ENCODE measurements at places on chromosomes 2 and 18.

- no peak for DNase-seq
Observed at GRCh38 chr18:30763902-30764350, 278.6 kb downstream of the DSC3 start.

GRCh38 chr2:85401464-85401805 is 8.7 kb downstream of the CAPG start:
- no peak for DNase-seq

GRCh38 chr2:221463241-221463896 is 108.7 kb downstream of the EPHA4 start:
- no peak for DNase-seq

DNA sequence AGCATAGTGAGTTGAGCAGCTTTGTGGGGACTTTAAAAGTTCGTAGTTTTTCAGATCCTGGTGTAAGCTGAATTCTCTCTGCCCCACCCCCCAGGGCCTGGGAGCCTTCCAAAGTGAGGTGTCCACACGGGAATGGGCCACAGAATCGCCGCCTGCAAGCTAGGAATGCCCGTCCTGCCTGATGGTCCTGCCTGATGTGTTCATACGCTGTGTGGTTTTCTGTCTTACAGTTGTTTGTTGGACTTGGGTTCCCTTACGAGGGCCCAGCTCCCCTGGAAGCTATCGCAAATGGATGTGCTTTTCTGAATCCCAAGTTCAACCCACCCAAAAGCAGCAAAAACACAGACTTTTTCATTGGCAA is 158.7 kb downstream of the MGAT5 start:
- no peak for DNase-seq

DNA sequence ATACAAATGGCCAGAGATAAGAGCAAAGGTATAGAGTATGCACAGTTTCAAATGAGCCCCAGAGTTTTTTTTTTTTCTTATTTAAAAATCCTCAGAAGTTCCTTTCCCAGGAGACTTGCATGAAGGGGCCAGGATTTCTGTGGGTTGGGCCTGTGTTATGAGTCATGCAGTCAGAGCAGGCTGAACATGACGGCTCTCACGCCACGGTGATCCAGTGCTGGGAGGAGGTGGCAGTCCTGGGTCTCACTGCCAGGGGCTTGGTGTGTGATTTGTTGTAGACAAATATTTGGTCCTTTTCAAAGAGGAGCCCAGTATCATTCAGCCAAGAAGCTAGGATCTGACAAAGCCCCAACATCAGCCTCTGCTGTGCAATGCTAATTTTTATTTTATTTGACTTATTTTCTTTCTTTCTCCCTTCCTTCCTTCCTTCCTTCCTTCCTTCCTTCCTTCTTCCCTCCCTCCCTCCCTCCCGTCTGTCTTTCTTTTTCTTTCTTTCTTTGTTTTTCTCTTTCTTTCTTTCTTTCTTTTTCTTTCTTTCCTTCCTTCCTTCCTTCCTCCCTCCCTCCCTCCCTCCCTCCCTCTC is 10.4 kb upstream of the KCNE4 start:
- no peak for DNase-seq

- DNase-seq, result no peak
Observed at GRCh38 chr2:84271977-84272376, 187.1 kb downstream of the SUCLG1 start.

DNA sequence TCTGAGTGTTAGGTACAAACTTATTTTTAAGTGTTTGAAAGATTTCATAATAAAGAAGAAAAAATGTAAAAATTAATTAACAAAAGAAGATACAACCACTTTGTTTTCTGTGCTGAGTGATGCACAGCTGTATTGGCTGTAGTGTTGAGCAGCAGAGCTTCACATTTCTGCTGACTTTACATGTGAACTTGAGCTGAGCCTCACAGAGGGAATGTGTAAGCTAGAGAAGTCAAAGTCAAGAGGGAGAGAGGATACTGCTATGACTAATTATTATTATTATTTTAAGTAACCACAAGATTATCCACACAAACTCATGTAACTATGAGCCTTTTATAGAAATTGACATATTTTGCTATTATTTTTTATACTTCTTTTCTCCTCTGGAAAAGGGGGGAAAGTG is 159.1 kb upstream of the ZSWIM2 start:
- no peak for DNase-seq

DNA sequence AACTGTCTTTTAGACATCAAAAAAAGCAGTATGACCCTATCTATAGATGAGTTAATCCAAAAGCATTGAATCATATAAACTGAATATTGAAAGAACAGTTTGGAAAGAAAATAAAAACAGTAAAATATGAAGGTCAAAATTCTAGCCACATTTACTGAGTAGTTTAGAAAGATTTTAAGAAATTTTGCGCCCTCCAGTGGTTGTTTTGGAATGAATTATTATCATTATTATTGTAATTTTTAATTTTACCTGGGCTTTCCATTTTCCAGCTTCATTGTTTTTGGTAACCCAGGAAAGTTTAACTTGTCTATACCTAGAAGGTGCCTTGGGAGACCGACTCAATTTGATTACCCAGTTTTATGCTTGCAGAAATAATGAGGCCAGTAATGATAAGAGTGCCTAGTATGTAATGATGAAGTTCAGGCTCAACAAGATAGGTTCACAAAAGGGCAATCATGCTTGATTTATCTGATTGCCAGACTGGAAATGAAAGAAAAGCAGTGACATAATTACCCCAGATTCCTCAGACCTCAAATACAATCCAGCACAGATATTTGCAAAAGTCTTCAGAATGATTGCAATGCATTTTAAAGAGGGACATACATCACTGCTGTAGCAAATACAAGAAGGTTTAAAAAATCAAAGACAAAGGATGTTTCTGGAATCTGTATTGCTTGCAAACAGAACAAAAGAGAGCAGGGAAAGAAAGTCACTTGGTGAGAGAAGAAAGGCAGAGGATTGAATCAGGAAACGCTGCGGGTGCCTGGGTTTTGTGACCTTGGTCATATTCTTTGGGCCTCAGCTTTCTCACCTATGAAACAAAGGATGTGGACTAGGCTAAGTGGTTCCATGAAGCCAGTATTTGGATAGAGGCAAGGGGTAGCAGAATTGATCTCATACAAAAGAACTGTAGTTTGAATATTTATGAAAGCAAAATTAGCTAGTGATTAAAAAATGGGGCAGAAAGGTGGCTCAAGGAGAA is 153.8 kb downstream of the MAP2 start:
- no peak for DNase-seq

GRCh38 chr2:199307461-199307860 is 150.3 kb downstream of the SATB2 start:
- DNase-seq, result no peak

GRCh38 chr2:19426941-19427340 is 68.5 kb upstream of the OSR1 start:
- DNase-seq, result no peak

GRCh38 chr2:127640082-127641072 is 5.6 kb upstream of the GPR17 start:
- peak; percentile 61 for DNase-seq

DNA sequence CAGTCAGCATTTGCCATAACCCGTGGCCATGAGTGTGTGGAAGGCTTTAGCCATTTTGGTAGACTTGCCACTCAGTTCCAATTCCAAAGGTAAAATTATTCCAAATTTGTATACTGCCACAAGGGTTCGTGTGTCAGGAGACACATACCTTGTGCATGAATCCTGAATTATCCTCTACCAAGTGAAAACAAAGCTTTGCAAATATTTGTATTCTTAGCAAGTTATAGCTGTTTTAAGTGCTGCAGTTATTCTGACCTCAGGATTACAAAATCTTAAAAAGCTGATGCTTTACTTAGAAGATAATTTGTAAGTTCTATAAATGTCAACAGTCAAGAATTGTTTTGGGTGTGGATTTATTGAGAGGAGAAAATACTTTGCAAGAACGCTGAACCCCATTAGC is 100.6 kb downstream of the ANTXR1 start:
- DNase-seq, result no peak

- no peak for DNase-seq
Observed at GRCh38 chr2:137467246-137467862, 496.9 kb upstream of the HNMT start.

- no peak for DNase-seq
Observed at GRCh38 chr2:29920130-29920577, 1.2 kb downstream of the ALK start.

- DNase-seq, result no peak
Observed at GRCh38 chr2:186757009-186757408, 63.1 kb downstream of the FAM171B start.

DNA sequence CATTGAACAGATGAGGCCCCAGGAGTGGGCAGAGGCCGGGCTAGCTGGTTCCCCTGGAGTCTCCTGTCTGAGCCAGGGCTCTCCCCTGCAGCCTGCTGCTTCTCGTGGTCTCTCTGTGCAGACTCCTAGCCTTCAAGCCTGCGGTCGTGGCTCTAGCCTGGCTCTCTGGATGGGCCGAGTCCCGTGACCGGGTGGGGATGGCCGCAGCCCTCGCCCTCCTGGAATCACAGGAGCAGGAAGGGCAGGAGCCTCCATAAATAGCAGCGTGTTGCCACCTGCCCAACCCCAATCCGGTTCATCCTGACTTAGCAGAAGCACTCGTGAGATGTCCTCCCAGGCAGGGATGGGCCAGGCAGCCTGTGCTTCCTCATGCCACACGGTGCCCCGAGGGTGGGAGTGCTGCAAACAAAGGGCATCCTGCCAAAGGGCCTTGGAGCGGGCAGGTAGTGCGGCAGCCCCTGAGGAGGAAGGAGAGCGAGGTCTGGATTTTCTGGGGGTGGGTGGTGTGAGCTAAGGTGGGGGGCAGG is 43.9 kb downstream of the FOSL2 start:
- DNase-seq, result no peak

DNA sequence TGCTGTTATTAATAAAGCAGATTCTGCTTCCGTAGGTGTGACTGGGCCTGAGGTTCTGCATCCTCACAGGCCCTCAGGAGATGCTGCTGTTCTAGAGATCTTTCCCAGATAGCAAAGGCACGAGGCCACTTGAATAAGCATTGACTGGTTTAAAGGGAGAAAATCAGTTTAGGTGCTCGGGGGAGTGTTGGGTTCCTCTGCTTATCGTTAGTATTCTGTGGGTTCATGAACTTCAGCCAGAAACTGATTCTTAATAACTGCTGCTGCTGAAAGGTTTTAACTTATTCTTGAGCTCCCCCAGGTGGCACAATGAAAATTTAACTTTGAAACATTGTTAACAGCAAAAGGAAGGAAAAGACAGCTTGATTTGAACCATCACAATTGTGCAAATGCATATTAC is 56.9 kb downstream of the ITGA6 start:
- no peak for DNase-seq

DNA sequence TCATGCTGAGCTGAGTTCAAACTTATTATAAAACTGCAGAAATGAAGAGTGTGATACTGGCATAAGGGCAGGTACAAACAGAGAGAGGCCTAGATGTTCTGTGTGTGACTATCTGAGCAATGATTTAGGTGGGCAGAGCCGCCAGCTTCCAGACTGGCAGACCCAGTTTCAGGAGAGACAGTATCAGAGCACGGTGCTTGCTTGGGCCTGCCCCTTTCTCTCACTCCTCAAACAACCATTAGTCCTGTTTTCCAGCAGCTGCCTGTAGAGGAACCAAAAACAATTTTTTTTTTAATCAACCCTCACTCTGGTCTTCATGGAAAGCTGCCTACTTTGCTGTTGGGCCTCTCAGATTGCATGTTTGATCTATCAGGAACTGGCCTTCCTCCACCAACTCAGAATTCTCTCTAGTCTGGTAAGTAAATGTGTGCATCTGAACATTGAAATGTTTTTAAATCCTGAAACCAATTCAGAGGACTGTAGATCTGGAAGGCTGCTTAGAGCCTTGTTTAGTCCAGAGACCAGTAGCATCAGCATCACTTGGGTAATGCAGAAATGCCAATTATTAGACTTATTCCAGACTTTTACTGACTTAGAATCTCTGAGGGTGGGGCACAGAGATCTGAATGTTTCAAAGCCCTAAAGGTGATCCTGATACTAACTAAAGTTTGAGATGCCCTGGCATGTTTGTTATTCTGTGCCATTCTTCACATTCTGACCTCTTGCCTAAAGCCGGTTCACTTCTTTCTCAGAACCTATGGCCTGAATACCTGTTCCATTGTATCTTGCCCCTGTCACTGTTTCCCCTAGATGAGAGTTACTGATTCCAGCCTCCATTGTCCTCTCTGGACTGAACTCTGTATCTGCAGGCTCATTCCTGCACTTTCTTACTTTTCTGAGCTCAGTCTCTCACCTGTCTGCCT is 24.8 kb upstream of the CRIM1 start:
- no peak for DNase-seq

- no peak for DNase-seq
Observed at GRCh38 chr2:179338681-179339080, 74.0 kb upstream of the SESTD1 start.

DNA sequence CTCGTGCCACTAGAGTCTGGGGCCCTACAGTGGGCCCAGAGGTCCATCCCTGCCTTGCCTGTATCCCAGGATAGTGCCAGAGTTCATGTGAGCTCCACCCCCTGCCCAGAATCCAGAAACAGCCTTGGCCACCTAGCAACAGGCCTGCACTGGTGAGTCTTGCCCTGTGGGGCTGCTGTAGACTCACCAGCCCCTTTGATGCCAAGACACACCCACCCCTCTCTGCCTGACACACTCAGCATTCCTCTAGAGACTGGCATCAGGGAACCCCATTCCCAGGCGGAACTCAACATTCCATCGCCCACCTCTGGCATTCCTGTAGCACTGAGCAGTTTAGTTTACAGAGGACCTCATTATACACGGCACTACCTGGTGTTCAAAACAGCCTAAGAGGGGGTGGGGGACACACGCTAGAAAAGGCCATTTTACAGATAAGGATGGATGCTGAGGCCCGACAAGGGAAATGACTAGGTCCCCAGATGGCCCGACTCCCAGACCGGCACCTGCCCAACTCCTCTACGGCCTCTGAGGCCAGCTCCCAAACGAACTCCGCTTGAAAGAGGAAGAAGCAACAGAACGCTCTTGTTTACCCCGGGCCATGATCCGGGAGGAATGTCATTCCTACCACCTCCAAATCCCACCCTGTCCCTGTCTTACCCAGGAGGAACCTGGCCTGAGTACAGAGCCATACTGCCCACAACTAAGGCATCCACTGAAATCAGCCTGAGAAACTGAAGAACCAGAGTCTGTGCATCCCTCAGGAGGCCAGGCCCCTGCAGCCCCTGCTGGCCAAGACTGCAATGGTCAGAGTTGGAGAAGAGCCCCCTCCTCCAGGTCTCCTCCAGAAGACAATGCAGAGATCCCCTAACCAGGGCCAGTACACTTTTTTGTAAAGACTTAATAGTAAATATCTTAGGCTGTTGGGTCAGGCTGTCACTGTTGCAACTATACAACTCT is 180.2 kb downstream of the TNS1 start:
- no peak for DNase-seq

GRCh38 chr2:233565685-233566140 is 869 bp downstream of the USP40 start:
- DNase-seq, result no peak

DNA sequence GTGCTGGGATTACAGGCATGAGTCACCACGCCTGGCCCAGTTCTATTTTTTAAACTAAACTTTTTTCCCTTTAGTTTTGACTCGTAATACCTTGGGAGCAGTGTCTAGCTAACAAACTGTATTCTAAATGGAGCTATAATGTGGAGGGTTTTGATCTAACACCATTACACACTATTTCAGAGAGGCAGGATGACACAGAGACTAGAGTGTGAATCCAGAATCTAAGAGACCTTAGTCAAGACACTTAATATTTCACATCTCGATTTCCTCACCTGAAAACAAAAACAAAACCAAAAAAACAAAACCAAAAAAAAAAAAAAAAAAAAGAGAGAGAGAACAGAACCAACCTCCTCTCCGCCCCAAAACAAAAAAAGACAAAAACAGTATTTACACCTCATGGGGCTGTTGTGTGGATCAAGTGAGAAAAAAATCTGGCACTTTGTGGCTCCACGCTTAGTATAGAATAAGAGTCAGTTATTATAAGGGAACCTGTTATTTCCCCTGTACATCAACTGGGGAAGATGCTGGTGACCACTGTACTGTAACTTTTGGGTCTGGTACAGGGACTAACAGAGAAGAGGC is 31.3 kb downstream of the DARS1 start:
- no peak for DNase-seq

Data from CD4-positive, alpha-beta T cell treated with Interleukin-15 for 1 hour (primary cell).